Activated T-cell treated with anti-CD3 and anti-CD28 coated beads for 1 hour (primary cell): ENCODE measurements at places on chromosomes 1 and 21.

- no peak for DNase-seq
Measured at GRCh38 chr1:76473591-76473990, 393.7 kb upstream of the ST6GALNAC5 start.

- DNase-seq, result no peak
Measured at GRCh38 chr1:107533436-107533835, 392.6 kb downstream of the NTNG1 start.

DNA sequence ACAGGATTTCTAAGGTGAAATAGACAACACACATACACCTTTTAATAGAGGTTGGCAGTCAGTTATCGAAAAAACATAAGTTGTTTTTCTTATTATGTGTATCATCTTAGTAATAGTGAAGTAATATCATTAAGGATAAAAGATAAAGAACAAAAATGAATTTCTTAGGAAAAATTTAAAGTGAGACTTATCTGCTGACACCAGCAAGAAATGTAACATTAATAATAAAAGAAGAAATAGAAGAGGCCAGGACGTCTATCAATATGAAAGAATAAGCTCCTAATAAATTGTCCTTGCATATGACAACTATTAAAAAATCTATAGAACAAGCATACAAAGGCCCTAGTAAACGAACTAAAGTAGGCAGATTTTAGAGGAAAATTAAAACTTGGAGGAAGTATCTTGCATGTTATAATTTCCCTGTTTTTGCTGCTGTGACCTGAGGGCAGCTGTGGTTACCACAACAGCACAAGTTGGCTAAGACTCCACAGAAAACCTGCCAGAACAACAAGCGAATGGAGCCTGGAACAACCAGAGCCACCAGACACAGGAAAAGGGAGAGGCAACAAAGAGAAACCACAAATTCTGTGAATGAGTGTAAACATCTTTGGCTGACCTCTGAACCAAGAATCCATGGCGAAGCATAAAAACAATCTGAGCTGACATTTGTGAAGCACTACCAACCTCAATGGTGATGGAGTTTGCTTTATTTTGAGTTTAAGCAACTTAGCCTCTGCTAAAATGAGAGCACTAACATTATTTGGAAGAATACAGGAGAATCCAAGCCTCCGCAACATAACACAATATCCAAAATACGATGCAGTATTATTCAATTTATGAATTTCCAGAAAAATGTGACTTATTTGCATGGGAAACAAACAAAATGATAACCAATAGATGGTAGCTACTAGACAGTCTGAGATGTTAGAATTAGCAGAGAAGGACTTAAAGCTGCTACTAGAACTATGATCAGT lies 207.5 kb downstream of the KCNT2 start:
- no peak for DNase-seq

- DNase-seq, result no peak
Measured at GRCh38 chr1:56202796-56203492, 376.4 kb downstream of the PLPP3 start.

GRCh38 chr1:26233903-26234643 lies at the start of gene CEP85:
TSS of gene CEP85 (plus strand) at chr1:26234200. CDS start at chr1:26239784, 5,584 bp downstream.
- DNase-seq, result peak; percentile 96

DNA sequence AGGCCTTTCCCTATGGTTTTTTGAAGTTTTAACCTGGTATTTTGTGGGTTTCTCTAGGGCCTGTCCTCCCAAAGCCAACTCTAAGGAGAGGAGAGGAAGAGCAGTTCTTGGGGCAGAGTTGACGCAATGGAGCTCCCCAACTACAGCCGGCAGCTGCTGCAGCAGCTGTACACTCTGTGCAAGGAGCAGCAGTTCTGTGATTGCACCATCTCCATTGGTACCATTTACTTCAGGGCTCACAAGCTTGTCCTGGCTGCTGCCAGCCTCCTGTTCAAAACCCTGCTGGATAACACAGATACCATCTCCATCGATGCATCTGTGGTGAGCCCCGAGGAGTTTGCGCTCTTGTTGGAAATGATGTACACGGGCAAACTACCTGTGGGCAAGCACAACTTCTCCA lies 38.2 kb downstream of the ZBTB40 start:
- DNase-seq, result no peak

- DNase-seq, result no peak
Measured at GRCh38 chr1:233654658-233655280, 40.9 kb downstream of the KCNK1 start.

- no peak for DNase-seq
Measured at GRCh38 chr21:40047993-40048730, 180.9 kb downstream of the PCP4 start.

- no peak for DNase-seq
Measured at GRCh38 chr1:230759369-230760065, 12.3 kb downstream of the CAPN9 start.

- no peak for DNase-seq
Measured at GRCh38 chr1:10730985-10731384, 65.5 kb downstream of the CASZ1 start.

GRCh38 chr1:20640183-20640597 lies 6.9 kb downstream of the PINK1 start:
- DNase-seq, result peak; percentile 34

DNA sequence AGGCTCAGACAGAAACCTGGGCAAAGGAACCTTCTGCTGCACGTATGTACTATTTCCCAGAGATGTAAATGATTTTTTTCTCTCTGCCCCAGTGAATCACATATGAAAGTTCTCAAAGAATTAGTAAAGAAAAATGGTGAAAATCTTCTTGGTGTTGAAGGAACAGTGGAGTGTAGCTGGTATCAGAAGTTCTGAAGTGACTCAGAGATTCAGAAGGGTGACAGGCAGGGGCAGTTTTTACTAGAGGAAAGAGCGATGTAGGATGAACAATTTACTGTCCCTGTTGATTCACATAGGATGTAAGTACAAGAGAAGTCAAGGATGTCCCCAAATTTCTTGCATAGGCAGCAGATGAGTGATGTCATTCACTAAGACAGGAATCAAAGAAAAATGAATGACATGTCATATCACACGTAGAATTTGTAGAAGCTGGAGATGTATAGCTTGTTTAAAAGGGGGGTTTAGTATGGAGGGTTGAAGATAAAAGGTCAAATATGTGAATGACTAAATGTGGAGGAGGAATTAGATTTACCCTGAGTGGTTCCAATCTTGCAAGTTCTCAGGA lies 26.4 kb downstream of the WLS start:
- no peak for DNase-seq

DNA sequence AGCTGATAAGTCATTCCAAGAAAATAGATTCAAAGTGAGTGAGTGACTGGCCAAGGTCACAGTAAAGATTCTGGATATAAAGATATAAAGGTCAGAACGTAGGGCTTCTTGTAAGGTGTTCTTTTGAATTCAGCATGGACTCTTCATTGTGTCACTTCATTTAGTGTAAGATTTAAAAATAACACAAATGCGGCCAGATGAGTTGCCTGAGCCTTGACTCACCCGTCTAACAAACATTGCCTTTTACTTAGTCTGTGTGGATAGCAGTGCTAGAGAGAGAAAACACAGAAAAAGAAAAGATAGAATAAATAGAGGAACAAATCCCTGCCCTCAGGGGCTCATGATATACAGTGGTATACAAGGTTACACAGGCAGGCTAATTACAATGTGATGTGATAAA lies 223.4 kb downstream of the PLPP3 start:
- no peak for DNase-seq

DNA sequence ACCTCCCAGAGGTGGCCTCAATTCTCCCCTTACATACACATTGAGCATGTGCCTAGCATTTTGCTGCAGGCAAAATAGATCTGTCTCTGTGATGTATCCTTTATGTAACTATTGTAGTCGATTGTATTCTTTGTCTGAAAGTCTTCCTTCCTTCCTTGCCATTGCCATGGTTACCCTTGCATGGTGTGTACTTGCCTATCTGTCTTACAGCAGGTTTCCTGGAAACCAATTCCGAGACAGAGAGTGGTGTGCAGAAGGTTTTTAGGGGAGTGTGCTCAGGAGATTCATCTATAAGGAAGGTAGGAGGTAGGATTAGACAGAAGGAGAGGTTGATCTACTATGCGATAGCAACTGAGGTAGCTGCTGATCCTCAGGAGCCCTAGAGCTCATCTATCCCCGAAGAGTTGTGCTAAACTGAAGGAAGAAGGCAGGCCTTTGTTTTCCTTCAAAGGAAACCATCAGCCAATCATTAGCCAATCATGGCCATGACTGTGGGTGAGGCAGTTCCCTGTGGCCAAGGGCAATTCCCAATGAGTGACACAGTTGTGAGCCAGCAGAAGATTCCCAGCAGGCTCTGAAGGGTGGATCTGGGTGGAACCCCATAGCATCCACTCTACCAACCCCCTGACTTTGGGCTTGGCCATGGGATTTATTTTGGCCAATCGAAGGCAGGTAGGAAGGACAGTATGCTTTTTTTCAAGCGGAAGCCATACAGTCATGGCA lies 15.0 kb downstream of the CITED4 start:
- no peak for DNase-seq

DNA sequence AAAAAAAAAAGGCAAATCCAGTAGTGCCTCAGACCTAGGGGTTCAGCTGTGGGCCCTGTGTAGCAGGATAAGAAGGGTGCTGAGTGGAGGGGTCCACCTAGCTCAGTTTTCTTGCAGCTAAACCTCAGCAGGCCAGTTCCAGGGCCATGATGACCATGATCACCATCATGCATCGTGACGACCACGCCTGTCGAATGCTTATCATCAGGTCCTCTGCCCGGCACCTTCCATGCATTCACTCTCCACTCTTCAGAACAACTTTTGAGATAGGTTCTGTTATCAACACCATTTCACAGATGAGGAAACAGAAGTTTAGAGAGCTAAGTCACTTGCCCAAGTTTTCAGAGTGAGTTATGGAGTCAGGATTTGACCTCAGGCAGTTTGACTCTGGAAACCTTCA lies 54.9 kb downstream of the ACBD3 start:
- no peak for DNase-seq

DNA sequence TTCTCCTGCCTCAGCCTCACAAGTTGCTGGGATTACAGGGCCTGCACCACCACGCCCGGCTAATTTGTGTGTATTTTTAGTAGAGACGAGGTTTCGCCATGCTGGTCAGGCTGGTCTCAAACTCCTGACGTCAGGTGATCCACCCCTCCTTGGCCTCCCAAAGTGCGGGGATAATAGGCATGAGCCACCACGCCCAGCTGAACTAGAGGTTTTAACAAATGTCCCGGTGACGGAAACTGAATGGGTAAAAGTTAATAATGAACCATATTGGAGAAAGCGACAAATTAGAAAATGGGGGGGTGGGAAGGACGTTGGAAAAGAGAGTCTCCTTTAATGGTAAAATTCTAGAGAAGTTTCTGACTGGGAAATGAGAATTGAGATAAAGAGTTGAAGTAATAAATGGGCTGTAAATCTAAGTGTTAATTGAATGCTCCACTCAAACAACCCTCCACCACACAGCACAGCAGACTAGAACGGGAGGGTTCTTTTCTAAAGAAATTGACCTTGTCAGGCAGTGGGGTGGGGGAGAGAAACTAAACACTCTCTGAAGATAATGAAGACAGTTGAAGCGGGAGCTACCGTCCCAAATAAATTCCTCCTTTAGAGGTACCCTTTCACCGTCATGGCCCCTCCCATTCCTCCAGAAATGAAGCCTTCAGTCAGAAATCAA lies 46.9 kb upstream of the PUM1 start:
- no peak for DNase-seq

GRCh38 chr1:10795276-10796021 lies 997 bp downstream of the CASZ1 start:
- no peak for DNase-seq

GRCh38 chr1:76862447-76862846 lies 4.8 kb upstream of the ST6GALNAC5 start:
- DNase-seq, result no peak

- no peak for DNase-seq
Measured at GRCh38 chr1:36446746-36447145, 3.5 kb downstream of the OSCP1 start.

GRCh38 chr1:2582391-2582790 lies 4.2 kb upstream of the PRXL2B start:
- DNase-seq, result no peak

- no peak for DNase-seq
Measured at GRCh38 chr1:15191267-15191666, 37.7 kb downstream of the TMEM51 start.
